Urinary bladder (tissue), 4 donors: ENCODE measurements at places on chromosomes 12 and 14. TPM values are rescaled to one million over a fixed set of nuclear protein-coding genes. Genes with fewer than 3 reads are reported as not detected.
A peak's percentile ranks its signal among the peaks of the same experiment; 100 is the strongest.

DNA sequence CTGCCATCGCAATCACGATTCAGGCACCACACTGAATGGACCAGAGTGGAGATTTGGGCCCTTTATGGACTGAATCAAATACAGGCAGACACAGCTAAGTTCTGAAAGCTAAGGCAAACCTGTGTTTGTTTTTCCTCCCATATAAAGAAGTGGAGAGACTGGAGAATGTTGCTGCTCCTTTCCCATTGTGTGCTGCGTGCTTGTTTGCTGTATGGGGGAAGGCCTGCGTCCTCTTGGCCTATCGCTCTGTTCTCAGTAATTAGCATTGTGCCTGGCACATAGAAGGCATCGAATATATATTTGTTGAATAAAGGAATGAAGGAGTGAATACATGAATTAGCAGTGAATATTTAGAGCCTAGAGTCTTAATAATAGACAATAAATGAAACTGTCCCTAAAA lies 12.4 kb downstream of the ST8SIA1 start:
- no peak for DNase-seq

DNA sequence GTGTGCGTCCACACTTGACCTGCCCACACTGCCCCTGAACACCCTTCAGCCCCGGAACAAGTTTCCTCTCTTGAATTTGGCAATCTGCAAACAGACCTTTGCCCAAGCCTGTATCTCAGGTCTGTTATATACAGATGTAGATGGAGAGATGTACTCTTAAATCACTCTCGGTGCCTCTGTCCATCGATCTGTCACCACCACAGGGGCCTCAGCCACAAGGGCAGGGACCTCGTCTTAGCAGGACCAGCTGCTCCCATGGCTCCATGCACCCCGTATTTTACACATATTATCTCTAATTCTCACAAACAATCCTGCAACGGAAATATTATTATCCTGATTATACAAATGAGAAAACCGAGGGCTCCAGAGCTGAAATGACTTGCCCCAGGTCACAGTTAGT lies 313.4 kb downstream of the BCL11B start:
- DNase-seq = no peak

DNA sequence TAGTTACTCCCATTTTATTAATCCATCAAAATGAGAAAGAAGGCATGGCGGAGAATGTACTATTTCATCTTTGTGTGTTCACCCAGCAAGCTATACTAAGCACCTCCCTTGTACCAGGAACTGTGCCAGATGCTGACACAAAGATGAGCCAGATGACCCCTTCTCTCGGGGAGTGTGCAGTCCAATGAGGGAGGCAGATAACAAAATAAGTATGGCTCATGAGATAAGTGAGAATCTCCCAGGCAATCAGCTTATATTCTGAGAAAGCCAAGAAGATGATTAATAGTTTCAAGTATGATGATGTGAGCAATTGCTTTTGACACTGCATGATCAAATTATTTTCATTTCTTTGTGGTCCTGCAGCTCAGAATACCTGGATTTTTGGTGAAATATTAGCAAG lies 1.3 kb upstream of the TMEM233 start:
- DNase-seq = no peak

DNA sequence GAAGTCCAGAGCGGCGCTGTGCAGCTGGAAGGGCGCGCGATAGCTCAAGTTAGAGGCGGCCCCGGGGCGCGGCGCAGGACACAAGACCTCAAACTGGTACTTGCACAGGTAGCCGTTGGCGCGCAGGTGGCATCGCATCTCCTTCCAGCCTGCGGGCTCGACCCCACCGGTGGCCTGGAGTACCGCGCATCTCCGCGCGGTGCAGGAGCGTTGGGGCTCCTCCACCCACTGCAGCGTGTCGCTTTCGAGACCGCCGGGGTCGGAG lies 553 bp downstream of the CLEC14A start:
- DNase-seq = no peak

The ASB2 gene
- 32.3 TPM for total RNA-seq

- DNase-seq = no peak
Observed at GRCh38 chr14:77565289-77565993, 51.0 kb downstream of the SPTLC2 start.

DNA sequence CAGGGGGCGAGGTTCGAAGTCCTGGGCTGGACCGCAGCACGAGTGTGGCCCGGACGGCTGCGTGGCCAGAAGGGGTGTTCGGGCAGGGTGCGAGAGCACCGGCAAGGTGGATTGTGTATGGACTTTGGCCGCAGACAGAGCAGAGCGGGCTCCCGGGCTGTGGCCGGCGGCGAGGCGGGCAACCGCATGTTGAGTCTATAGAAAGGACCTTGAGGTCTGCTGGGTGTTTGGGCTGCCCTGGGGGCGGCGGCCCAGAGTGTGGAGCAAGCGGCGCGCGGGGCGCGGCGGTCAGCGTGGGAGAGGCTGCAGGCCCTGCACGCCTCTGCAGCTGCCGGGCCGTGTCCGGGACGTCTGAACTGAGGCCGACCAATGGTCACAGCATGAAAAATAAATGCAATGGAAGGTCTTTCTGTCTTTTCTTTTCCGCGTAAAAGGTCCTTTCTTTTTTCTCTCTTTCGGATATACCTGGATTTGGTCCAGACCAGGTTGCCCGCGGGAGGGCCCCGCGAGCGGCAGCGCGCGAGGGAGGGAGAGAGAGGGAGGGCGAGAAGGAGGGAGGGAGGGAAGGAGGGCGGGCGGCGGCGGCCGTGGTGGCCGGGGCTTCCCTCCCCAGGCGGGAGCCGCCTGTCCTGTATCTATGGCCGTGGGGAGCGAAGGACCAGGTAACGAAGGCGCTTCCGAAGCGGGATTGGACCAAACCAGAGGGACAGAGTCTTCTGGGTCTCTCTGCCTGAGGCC lies 5.5 kb upstream of the HOXC9 start:
- no peak for DNase-seq

The GNB3 gene
- 2.5 TPM for total RNA-seq

DNA sequence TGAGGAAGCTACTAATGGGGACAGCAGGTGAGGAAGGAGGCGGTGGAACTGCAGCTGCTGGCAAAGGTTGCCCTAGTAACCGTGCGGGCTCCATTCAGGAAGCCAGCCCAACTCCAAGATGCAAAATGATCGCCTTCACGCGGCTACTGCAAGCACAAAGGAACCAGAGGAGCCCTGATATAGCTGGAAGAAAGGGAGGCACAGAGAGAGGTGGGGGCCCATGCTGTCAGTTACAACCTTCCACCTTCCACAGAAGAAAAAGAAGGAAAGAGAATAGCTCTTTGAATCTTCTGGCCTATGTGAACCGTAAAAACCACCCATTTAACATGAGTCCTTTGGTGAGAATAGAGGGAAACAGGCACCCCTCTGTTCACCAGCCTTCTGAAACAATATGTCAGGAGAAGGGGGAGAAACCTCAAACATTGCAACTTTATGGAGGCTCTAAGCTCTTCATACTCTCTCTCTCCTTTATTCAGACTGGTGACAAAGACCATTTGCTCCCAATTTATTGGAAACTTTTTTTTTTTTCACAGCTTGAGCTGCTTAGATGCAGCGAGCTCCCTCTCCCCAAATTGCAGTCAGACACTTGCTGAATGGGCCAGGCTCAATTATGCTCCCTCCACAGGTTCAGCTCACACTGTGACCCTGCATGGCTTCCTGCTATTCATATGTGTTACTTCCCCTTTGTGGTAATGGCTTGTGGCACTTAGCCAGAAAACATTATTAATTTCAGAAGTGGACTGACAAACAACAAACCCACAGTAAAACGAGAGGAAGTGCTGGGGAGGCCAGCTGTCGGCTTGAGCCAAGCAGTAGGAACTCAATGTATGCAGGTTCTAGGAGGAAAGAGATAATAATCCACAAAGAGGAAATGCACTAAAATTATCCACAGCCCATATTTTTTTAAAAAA lies 6.2 kb downstream of the DUSP6 start:
- DNase-seq = no peak

DNA sequence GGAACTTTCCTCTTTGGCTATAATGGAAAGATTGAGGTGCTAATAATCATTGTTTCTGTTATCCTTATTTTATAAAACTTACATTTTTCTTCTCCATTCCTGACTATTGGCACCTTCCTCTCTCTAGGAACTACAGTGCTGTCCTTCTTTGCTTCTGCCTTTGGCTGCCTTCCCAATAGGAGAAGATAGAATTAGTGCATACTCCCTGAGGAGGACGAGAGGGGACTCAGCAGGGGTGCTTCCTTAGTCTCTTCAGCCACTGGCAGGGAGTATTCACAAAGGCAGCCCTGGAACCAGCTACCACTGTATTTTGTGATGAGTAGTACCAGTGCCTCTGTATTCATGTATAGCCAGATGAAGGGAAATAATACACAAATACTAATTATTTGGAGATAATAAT lies 208.5 kb downstream of the FOXG1 start:
- DNase-seq = no peak

GRCh38 chr12:108729612-108730364 lies 1.5 kb downstream of the CORO1C start:
- DNase-seq = no peak

DNA sequence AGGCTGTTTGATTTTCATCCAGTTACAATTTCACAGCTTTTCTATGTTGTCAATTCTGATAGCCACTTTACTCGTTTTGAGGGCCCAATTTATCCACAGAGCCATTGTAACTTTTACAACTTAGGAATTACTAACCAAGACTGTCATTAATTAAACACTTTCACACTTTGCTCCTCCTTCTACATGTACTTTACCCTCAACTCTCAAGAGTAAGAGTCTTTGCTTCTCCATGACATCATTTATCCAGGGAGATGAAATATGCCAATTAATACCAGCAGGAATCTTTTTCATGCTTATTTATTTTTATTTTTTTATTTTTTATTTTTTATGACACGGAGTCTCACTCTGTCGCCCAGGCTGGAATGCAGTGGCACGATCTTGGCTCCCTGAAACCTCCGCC lies 13.5 kb downstream of the SLIRP start:
- no peak for DNase-seq

The CIROP gene
- total RNA-seq = not detected

The FAIM2 gene
- total RNA-seq = 7.4 TPM

GRCh38 chr12:123278101-123278627 lies 6.5 kb upstream of the CDK2AP1 start:
- no peak for DNase-seq

DNA sequence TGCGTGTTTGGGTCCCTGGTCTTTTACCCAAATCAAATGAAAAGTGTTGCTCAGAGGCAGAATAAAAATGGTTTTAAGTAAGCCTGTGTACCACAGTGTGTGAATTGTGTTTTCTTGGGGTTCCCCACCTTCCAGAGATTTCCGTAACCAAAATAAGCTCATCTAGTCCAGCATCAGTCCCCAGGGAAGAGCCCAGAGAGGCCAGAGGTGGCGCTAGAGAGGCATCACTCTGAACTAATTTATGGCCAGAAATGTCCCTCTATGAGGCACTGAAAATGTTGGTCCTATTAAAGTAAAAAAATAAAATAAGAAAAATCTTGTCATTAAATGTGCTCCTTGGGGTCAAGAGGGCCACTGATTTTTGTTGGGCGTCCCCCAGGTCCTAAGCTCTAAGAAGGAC lies 24.9 kb upstream of the PRKAB1 start:
- no peak for DNase-seq

The CPNE6 gene
- 0.58 TPM for total RNA-seq

- DNase-seq = no peak
Observed at GRCh38 chr12:13175499-13175898, 21.0 kb upstream of the EMP1 start.

DNA sequence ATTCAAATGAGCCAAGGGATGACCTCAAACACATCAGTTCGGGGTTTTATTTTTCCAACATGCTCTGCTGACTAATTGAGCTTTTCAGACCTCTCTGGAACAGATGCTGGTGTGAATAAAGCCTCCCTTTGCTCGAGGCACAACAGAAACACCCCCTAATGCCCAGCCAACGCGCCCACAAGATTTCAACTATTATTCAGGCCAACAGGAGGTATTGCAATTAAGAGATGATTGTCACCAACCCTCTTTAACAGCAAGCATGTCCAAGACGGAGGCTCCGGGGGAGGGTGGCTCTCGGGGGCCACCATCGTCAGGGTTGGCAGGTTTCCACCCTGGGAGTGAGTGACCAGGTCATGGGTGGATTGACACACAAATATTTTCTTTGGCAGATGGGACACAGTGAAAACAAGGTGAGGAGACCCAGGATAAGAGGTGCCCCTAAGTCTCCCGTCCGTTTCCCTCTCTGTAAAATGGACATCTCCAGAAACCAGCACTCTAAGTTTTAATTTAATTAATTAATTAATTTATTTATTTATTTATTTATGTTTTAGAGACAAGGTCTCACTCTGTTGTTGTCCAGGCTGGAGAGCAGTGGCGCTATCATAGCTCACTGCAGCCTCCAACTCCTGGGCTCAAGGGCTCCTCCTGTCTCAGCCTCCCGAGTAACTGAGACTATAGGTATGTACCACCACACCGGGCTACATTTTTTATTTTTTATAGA lies 56.1 kb downstream of the MAP1LC3B2 start:
- no peak for DNase-seq

The B4GALNT1 gene
- 3.6 TPM for total RNA-seq

GRCh38 chr12:48489012-48489411 lies 6.7 kb downstream of the C12orf54 start:
- peak; percentile 41 for DNase-seq

The TSHR gene
- total RNA-seq = 1.1 TPM
